ENCODE measurements at places on chromosomes 16 and 17. TPM values are rescaled to one million over a fixed set of nuclear protein-coding genes. Genes with fewer than 3 reads are reported as not detected.
A peak's percentile ranks its signal among the peaks of the same experiment; 100 is the strongest.

DNA sequence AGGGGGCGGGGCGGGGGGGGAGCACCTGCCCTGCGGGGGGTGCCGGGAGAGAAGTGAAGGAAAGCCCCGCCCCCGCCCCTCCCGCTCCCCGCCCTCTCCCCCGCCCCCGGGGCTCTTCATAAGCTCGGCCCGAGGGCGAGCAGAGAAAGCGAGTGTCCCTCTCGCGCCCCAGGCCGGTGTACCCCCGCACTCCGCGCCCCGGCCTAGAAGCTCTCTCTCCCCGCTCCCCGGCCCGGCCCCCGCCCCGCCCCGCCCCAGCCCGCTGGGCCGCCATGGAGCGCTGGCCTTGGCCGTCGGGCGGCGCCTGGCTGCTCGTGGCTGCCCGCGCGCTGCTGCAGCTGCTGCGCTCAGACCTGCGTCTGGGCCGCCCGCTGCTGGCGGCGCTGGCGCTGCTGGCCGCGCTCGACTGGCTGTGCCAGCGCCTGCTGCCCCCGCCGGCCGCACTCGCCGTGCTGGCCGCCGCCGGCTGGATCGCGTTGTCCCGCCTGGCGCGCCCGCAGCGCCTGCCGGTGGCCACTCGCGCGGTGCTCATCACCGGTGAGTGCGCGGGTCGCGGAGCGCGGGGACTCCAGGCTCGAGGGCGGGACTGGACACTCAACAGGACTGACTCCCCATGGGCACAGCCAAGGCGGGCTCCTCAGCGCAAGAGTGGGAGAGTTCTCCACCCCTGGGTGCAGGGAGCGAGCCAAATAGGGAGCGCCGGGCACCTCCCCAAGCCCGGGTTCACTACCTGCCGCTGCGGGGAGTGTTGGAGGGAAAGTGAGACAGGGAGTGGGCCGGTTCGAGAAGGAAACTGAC, at the start of gene HSD11B2:
Gene HSD11B2, plus strand, starts transcription at position 145 of the 798 bp plus-strand sequence. Its CDS starts 128 bp downstream, at position 273.
- DNase-seq: peak; percentile 74

The PAQR4 gene
- total RNA-seq: 4.8 TPM

The SPIRE2 gene
- total RNA-seq: 2.1 TPM

DNA sequence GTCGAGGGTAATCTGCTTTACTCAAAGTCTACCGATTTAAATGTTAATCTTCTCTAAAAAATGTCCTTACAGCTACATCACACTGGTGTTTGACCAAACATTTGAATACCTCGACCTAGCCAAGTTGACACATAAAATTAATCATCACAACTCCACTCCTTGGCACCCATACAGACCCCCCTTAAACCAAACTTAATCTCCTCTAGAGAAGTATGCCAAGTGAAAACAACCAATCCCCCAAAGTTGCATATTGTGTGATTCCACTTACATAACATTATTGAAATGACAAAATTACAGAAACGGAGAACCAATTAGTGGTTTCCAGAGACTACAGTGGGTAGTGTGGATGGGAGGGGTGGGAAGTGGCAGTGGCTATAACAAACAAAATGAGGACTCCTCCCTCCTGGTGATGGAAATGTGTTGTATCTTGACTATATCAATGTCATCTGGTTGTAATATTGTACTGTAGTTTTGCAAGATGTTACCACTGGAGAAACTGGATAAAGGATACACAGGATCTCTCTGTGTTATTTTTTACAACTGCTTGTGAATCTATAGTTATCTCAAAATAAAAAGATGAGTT, 39.4 kb downstream of the CAPNS2 start:
- DNase-seq: no peak

All from uterus (tissue), 4 donors.